ENCODE measurements at places on chromosomes 11 and 22.
A peak's percentile ranks its signal among the peaks of the same experiment; 100 is the strongest.

DNA sequence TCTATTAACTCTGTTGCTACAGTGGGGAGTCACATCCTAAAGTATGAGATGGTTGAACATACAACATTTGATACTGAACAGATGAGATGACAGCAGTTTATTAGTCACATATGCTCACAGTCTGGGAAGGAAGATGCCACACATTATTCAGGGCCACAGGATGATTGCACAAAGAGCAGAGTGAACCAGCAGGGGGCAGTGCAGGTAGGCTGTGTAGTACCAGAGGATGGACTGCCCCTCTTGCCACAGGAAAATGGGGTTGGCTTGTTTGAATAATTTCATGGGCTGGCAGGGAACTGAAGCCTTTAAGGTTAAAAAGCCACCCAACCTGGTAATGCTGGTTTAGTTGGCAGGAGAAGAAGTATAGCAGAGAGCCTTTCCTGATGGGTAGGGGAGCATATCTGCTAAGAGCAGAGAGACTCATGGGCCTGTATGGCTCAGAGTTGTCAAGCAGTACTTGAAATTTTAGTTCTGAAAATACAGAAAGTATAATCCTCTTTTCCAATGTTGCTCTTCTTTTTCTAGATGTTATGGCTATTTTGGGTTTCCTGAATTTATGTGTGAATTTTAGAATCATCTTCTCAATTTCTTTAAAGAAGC, 180.4 kb upstream of the B3GAT1 start:
- DNase-seq = peak; percentile 51

- no peak for DNase-seq
Observed at GRCh38 chr11:30740091-30740490, 153.9 kb upstream of the MPPED2 start.

DNA sequence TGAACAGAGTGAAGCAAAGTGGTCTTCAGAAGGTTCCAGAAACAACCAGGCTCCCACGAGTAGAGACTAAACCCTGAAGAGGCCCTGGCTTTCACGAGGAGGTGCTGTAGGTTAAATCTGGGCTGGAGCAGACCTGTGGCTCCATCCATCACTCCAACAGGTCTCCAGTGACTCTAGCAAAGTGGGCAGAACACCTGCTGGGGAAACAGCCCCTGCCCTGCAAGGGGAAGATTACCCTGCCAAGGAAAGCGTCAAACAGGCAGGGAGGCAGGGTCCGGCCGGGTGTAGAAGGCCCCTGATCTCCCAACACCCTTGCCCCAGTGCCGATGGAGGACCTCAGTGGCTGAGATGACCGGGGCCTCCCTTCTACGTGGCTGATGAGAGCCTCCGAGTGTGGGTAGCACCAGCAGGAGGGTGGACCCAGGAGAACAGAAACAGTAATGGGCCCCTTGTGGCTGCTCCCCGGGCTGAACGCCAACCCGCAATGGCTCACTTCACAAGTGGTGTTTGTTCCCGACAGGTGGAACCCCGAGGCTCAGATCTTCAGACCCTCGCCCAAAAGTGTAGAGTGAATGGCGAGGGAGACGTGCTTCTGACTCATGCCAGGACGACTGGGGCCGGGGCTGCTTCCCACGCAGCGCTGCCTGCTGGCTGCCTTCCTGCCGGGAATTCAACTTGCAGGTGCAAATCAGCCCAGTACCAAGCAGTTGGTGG, 112.0 kb downstream of the SHANK2 start:
- DNase-seq = no peak

DNA sequence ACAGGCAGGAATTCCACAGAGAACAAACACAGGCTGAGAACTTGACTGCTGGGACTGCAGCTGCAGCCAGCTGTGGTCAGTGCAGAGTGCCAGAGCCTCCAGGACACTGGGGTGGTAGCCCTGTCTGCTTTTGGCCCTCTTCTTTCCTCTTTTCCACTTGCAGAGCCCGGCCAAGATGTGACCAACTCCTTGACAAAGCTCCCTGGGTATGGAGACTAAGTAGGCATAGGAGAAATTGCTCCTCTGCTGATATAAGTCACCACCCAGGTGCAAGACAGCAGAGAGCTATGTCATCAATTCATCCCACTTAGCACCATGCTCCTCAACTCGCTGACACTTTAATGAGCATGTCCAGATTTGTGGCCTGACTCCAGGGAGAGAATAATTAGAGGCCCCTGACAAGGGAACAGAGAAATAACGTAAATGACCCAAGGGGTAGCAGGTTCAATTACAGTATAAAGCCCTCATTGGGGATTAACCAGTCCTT, 369.4 kb upstream of the B3GAT1 start:
- DNase-seq = no peak

- DNase-seq = no peak
Observed at GRCh38 chr11:117950301-117950700, 21.1 kb upstream of the TMPRSS13 start.

DNA sequence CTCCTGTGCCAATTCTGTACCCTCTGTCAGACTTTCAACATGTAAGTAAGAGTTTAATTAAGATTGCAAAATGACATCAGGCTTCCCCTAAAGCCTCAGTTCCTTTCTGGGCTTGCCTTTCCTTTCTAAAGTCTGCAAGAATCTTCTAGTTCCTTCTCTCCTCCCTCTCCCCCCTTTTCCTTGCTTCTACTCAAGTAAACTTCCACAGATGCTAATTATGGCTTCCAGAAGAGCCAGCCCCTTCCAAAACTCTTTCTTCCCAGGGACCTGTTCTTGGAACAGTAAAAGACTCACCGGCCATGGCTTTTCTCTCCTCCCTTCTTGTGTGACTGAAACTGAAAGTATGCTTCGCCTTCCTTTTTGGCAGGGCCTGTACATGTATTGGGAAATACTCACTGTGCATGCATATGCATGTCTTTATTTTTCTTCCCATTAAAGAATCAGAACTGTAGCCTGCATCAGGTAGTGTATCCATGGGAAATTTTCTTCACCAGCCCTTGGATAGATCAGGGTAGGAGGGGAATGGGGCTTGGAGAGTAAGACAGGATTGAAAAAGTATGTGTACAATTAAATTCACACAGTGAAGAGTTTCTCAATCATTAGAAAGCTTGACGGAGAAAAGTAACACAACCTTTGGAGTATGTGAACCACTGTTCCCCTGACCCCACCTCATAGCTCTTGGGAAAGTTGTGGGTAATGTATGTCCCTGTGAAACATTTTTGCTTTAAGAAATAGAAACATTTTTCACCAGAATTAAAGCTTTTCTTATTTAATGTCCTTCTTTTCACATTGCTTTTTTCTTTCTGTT, at the start of gene CASP1:
CASP1 (minus strand) TSS at position 332 of the 808 bp plus-strand sequence; CDS start at position 301, 31 bp downstream.
- DNase-seq = peak; percentile 17

All from stimulated activated CD4-positive, alpha-beta T cell treated with anti-CD3 and anti-CD28 coated beads, Interleukin-2, amount 100 ng/mL, for 48 hours (primary cell).